Brain microvascular endothelial cell (primary cell): ENCODE measurements at places on chromosomes 7 and 10.

DNA sequence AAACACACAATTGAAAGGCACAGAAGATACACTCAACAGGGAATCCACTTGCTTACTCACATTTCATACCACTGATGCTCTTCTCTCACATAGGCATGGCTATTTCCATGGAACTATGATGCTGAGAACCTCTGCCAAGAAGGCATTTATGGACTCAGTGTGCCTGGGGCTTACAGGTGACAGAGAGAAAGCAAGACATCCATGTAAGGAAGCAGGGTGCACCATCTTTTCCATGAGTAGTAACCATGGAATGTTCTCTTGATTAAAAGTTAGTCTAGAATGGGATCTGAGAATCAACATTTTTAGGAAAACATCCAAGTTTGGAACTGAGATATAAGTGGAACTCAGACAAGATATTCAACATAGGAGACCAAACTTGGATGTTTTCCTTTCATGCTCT, 52.5 kb upstream of the MACC1 start:
- DNase-seq: peak; percentile 68

DNA sequence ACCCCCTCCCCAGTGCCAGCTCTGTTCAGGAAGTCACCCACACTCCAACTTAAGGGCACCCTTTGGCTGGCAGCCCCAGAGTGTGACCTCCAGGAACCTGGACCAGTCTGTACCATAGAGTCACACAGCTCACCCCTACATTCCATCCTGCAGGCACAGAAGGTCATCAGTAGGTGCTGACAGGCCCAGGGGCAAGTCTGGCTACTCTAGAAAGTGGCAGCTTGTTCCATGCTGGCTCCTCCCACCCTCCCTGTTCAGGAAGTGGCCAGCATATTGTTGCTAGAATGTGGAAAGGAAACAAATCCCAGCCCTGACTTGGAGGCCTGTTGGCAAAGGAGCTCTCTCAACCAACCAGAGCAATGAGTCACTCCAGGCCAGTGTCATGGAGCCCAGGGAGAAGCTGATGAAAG, 3.2 kb upstream of the NCOA4 start:
- peak; percentile 77 for DNase-seq

GRCh38 chr10:93742633-93743349, 14.9 kb upstream of the LGI1 start:
- no peak for DNase-seq

DNA sequence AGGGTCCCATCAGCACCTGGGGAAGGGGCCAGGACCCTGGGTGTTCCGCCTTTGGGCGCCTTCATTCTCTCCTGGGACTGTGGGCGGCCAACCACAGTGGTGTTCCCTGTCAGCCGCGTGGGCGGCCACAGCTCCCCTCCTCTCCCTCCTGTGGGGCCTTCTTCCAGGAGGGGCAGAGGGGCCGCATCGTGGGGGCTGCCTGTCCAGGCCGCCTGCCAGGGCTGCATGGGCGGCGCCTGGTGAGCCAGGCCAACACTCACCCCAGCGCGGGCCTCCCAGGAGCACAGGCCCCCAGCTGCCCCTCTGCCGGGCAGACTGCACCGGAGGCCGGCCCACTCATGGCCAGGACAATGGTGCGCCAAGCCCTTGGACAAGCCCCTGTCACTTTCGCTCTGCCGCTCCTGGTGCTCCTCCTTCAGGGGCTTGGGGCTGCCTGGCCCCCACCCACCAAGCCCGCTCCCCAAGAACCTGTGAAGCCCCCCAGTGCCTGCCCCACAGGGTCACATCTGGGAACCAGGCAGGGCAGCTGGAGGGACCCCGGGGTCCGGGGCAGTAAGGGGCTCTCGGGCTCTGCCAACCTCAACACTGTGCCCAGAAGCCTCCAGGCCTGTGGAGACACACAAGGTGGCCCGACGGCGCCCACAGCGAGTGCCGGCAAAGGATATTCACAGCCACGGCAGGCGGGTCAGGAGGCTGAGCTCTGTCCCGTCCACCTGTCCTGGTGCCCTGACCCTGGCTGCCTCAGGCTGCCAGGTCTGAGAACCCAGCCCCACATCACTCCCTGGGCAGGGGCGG, 42.8 kb downstream of the AP5Z1 start:
- no peak for DNase-seq

GRCh38 chr7:103871473-103871872, 118.0 kb downstream of the RELN start:
- no peak for DNase-seq

GRCh38 chr10:30365278-30365677, 16.2 kb upstream of the MTPAP start:
- DNase-seq: no peak

DNA sequence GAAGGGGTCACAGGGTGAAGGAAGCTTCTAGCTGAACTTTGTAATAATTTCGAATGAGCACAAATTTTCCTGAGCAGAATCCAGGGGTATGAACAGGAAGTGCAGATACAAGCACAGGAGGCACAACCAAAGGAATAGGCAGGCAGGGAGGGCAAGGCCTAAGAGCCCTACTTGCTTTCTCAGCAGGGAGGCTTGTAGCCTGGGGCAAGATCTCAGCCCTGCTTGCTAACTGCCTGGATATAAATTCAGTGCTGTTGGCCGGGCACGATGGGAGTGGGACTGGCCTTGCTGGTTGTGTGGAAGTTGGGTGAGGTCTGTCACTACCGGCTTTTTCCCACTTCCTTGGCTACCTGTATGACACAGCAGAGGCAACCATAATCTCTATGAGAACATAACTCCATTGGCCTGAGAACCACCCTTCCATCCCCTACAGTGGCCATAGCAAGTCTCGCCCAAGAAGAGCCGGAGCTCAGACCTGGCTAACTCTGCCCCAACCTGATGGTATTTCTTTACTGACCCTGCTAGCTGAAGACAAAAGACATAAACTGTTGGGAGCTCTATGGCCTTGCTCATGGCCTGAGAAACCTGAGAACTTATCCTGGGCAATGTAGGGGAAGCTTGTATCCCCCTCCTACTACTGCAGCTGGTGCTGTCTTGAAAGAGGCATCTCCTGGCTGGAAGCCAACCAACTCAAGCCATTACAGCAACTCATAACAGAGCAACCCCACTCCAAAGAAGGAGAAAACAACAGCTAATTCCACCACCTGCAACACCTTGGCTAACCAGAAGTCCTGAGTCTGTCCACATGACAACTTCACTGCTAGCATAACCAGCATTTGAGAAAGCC, 27.6 kb downstream of the CLDN12 start:
- DNase-seq: no peak
